Endothelial cell of umbilical vein (primary cell): ENCODE measurements at places on chromosomes 16 and 17.

- DNase-seq = no peak
Measured at GRCh38 chr17:60359415-60359814, 32.5 kb downstream of the USP32 start.

GRCh38 chr16:85250609-85251223, 138.4 kb upstream of the CIBAR2 start:
- no peak for DNase-seq

DNA sequence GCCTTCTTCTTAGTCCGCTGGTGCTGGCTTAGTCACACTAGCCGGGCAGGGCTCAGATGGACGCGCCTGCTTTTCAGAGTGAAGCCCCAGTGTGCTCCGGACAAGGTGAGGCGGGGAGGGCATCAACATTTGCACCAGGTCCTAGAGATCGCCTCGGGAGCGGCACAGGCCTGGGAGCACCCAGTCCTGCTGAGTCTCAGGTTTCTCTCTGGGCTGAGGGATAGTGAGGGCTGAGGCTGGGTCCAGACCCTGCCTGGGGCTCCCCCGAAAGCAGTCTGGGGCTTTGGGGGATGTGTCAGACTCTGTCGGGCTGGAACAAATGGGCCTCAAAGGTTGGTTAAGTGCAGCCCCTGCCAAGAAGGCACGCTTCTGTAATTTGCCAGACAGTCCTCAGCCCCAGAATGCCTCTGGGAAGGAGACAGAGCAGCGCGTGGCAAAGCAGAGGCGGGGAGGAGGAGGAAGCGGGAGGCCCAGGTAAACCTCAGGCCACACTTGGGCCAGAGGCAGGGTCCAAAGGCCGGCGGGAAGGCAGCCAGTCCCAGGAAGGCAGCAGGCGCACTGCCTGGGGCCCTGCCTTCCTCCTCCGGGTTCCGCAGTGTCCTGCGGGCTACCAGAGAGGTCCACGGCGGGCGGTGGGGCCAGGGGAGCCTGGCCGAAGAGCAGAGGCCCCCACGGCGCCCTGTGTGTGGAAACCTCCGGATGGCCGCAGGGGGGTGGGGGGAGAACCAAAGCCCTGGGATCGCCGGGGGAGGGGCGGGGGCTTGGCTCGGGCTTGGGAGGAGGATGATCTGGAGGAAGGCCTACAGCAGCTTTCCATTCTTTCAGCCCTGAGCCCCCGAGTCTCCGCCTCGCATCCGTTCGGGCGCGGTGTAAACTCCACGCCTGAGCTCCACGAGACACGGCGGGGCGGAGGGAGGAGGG, 39.5 kb upstream of the ATP2A3 start:
- no peak for DNase-seq

- no peak for DNase-seq
Measured at GRCh38 chr16:77965346-77965745, 57.0 kb upstream of the CLEC3A start.

DNA sequence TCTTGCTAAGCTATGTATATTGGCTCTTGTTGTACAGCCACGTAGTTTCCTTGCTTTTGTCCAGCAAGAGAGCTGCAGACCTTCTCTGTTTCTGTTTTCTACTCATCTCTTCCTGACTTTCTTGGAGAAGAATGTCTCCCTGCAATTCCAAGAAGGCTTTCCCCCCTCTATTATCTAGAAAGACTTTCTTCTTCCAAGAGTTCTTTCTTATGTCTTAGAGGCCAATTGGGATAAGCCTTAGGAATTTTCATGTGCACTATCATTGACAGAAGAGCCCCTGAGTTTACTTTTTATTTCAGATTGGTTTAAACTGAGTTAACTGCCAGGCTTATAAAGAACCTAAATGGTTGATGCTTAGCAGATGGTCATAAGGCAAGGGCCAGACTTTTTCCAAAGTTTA, 9.0 kb downstream of the CAPNS2 start:
- DNase-seq = no peak
